ENCODE measurements at places on chromosomes 1 and 21. TPM values are rescaled to one million over a fixed set of nuclear protein-coding genes. Genes with fewer than 3 reads are reported as not detected.

CELA3B gene
- not detected for polyA plus RNA-seq

VWA5B1 gene
- not detected for polyA plus RNA-seq

WDR26 gene
- 4.0 TPM for polyA plus RNA-seq

ADORA3 gene
- polyA plus RNA-seq: 0.44 TPM

GNAT2 gene
- polyA plus RNA-seq: not detected

SERTAD4 gene
- not detected for polyA plus RNA-seq

TCHHL1 gene
- not detected for polyA plus RNA-seq

ALPL gene
- polyA plus RNA-seq: 1.4 TPM

SLC9C2 gene
- polyA plus RNA-seq: not detected

B4GALT3 gene
- 44.2 TPM for polyA plus RNA-seq

OR14I1 gene
- not detected for polyA plus RNA-seq

APOBEC4 gene
- not detected for polyA plus RNA-seq

NTMT2 gene
- polyA plus RNA-seq: not detected

SLC22A15 gene
- 2.0 TPM for polyA plus RNA-seq

CNKSR1 gene
- 2.2 TPM for polyA plus RNA-seq

GUCA2B gene
- polyA plus RNA-seq: not detected

ADAMTSL4 gene
- 0.30 TPM for polyA plus RNA-seq

FMN2 gene
- polyA plus RNA-seq: not detected

NMNAT2 gene
- polyA plus RNA-seq: not detected

TMCO2 gene
- polyA plus RNA-seq: not detected

TMCC2 gene
- polyA plus RNA-seq: 0.11 TPM

AGT gene
- not detected for polyA plus RNA-seq

CD164L2 gene
- not detected for polyA plus RNA-seq

DYNLT5 gene
- not detected for polyA plus RNA-seq

RHBDL2 gene
- polyA plus RNA-seq: not detected
